ENCODE measurements at places on chromosomes 2 and 18. TPM values are rescaled to one million over a fixed set of nuclear protein-coding genes. Genes with fewer than 3 reads are reported as not detected.

BUB1 gene
- polyA plus RNA-seq, result 1.3 TPM

ASB18 gene
- not detected for polyA plus RNA-seq

PGAP1 gene
- 0.64 TPM for polyA plus RNA-seq

ZNF521 gene
- not detected for polyA plus RNA-seq

DNA sequence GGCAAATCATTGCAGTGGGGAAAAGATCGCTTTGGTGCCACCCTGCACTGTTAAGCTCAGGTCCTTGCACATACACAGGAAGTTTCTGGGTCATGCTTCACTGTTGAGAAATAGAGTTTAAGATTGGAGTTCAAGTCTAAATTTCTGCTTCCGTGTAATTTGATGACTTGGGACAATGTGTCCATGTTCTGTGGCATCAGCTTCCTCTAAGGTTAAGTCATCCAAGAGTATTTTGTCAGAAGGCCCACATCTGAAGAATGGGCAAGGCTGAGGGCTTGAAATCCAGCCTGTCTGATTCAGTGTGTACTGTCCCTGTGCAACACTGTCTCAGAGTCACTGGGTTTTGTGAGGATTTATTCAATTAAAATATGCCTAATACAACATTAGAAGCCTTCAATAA, 880.7 kb downstream of the SUCLG1 start:
- H3K27ac ChIP-seq, result no peak overlapping the region
- H3K36me3 ChIP-seq, result no peaks in the 10 kb centered on the region
- H3K4me3 ChIP-seq, result no peak overlapping the region
- H3K4me1 ChIP-seq, result no peaks in the 10 kb centered on the region
- no peak for DNase-seq
- H3K27me3 ChIP-seq, result peaks cover 1% of the 10 kb centered on the region

GRCh38 chr2:190822043-190822442, 58.6 kb upstream of the GLS start:
- H3K36me3 ChIP-seq, result no peaks in the 10 kb centered on the region
- no peaks in the 10 kb centered on the region for H3K27me3 ChIP-seq
- DNase-seq, result no peak
- no peak overlapping the region for H3K27ac ChIP-seq
- no peak overlapping the region for H3K4me3 ChIP-seq
- H3K4me1 ChIP-seq, result no peaks in the 10 kb centered on the region

GRCh38 chr2:58669998-58670397, 428.9 kb upstream of the FANCL start:
- H3K4me3 ChIP-seq, result no peak overlapping the region
- no peak for DNase-seq
- H3K27me3 ChIP-seq, result no peaks in the 10 kb centered on the region
- no peaks in the 10 kb centered on the region for H3K4me1 ChIP-seq
- H3K27ac ChIP-seq, result no peak overlapping the region
- no peaks in the 10 kb centered on the region for H3K36me3 ChIP-seq

DNA sequence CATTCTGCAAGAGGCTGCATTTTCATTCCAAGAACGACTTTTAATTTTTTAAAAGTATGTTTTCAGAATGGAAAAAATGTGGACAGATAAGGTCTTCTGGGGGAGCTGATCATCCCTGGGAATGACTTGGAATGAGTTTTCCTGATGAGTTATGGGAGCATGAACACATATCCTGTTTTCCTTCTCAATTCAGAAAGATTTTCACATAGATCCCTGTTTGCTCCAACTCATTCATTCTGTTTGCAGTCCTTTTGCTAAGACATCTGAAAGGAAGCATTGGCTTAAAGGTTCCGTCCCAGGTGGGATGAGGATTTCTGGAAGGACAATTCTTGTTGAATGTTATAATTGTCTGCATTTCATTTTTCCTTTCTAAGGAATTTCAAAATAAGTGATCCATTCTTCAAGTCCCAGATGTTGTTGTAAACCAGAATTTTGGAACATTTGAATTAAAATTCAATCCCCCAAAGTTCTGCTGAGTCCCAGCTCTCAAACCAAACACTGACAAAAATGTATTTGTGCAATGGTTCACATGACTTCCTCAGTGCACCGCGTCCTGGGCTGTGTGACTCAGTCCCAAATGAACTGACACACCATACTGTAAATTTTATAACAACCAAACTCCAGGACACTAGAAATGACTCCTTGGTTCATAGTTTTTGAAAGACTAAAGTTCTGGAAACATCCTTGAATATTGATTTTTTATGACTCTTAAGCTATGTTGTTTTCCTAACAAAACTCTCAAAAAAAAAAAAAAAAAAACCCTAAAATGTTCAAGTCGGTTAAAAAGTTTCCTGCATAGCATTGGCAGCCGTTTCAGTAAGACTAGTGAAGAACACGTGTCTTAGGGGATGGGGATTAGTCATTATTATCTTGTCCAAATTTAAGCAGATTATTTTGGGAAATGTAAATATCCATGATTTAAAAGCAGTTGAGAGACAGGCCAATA, 281.8 kb upstream of the TCF4 start:
- no peaks in the 10 kb centered on the region for H3K36me3 ChIP-seq
- no peak overlapping the region for H3K27ac ChIP-seq
- no peak for DNase-seq
- H3K4me1 ChIP-seq, result no peaks in the 10 kb centered on the region
- no peak overlapping the region for H3K4me3 ChIP-seq

GRCh38 chr2:65035351-65035943, 20.8 kb upstream of the CEP68 start:
- no peaks in the 10 kb centered on the region for H3K36me3 ChIP-seq
- no peak overlapping the region for H3K4me3 ChIP-seq
- no peak for DNase-seq
- no peaks in the 10 kb centered on the region for H3K27me3 ChIP-seq
- peaks cover 33% of the 10 kb centered on the region for H3K4me1 ChIP-seq

DNA sequence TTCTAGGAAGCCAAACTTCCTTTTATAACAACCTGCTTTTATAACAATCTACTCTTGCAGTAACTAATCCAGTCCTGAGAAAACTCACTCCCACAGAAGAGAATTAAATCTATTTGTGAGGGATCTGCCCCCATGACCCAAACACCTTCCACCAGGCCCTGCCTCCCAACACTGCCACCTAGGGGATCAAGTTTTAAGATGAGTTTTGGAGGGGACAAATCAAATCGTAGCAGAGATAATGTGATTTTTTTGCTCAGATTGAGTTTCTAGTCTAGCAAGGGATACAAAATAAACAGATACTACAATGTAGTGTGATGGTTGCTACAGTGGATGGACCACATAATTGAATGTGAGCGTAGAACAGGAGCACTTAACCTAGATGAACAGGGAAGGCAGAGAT, 52.2 kb downstream of the NCOA1 start:
- H3K27ac ChIP-seq, result no peak overlapping the region
- peaks cover 46% of the 10 kb centered on the region for H3K36me3 ChIP-seq
- peaks cover 58% of the 10 kb centered on the region for H3K4me1 ChIP-seq
- H3K27me3 ChIP-seq, result no peaks in the 10 kb centered on the region
- no peak overlapping the region for H3K4me3 ChIP-seq

- peaks cover 48% of the 10 kb centered on the region for H3K4me1 ChIP-seq
- no peak overlapping the region for H3K27ac ChIP-seq
- peaks cover 44% of the 10 kb centered on the region for H3K27me3 ChIP-seq
- no peaks in the 10 kb centered on the region for H3K36me3 ChIP-seq
- DNase-seq, result no peak
- peak overlapping the region; percentile 74 for H3K4me3 ChIP-seq
Measured at GRCh38 chr2:71452565-71452964, 796 bp upstream of the DYSF start.

DNA sequence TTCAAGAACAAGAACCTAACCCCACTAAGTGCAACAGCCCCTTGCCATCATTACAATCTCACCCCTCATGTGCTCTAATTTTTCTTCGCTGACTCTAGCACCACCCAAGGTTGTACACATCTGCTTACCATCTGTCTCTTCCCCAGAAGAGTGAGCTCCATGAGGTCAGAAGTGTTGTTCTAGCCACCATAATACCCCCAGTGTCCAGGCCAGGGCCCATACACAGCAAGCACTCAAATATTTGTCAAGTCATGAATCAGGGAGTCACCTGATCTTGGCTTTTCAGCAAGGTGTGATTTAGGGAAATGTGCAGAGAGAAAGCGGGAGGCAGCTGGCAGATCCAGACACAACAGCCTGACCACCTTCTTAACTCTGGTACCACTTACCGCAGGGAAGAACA, 5.7 kb downstream of the ERCC3 start:
- H3K36me3 ChIP-seq, result peaks cover 91% of the 10 kb centered on the region
- H3K4me1 ChIP-seq, result peaks cover 52% of the 10 kb centered on the region
- DNase-seq, result no peak
- no peaks in the 10 kb centered on the region for H3K27me3 ChIP-seq

DNA sequence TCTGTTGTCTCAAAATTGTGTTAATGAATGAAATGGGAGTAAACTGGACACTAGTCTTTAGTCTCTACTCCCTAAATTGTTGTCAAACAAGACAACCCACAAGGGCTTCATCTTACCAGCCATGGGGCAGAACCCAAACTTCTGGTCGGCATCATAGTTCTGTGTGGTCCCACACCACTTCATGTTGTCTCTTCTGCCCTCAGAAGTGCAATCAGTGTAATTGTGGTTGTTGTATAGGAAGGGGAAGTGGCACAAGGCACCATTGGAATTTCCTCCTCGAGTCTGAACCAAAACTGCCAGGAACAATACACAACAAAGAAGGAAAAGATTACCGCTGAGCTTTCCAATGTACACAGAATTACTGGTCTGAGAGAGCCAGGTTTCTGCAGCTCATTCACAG, 12.6 kb downstream of the FN1 start:
- no peak for DNase-seq
- H3K4me1 ChIP-seq, result no peaks in the 10 kb centered on the region
- peaks cover 3% of the 10 kb centered on the region for H3K36me3 ChIP-seq
- no peak overlapping the region for H3K27ac ChIP-seq
- peaks cover 29% of the 10 kb centered on the region for H3K27me3 ChIP-seq

- no peak for DNase-seq
- no peaks in the 10 kb centered on the region for H3K4me1 ChIP-seq
- no peak overlapping the region for H3K4me3 ChIP-seq
- H3K36me3 ChIP-seq, result no peaks in the 10 kb centered on the region
- peaks cover 8% of the 10 kb centered on the region for H3K27me3 ChIP-seq
Measured at GRCh38 chr18:55079481-55080355, 120.5 kb upstream of the CCDC68 start.

GRCh38 chr18:14976736-14977430, 228.9 kb downstream of the ANKRD30B start:
- H3K27me3 ChIP-seq, result no peaks in the 10 kb centered on the region
- no peaks in the 10 kb centered on the region for H3K4me1 ChIP-seq
- H3K36me3 ChIP-seq, result no peaks in the 10 kb centered on the region

DNA sequence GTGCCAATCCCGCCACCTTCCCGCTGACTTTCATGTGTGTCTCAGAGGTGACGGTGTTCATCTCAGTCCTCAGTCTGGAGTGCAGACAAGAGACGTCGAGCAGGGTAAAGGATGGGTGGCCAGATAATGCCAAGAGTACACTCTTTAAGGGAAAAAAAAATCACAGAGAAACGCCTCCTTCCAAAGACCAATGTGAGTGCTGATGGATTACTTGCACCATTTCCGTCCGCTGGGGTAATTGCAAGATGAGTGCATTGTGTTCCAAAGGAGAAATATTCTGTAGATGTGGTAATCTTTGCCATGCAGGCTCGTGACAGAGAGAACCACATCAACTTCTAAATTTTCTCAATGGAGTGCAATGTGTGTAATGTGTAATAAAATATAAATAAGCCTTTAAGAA, 81.0 kb downstream of the KLHL29 start:
- DNase-seq, result no peak
- H3K27me3 ChIP-seq, result peaks cover 35% of the 10 kb centered on the region
- no peak overlapping the region for H3K27ac ChIP-seq
- no peaks in the 10 kb centered on the region for H3K4me1 ChIP-seq

- H3K4me3 ChIP-seq, result no peak overlapping the region
- H3K27me3 ChIP-seq, result no peaks in the 10 kb centered on the region
- H3K4me1 ChIP-seq, result no peaks in the 10 kb centered on the region
- no peak overlapping the region for H3K27ac ChIP-seq
Measured at GRCh38 chr2:185780890-185781289, 42.3 kb downstream of the FSIP2 start.

- no peak overlapping the region for H3K4me3 ChIP-seq
- no peaks in the 10 kb centered on the region for H3K4me1 ChIP-seq
- H3K27ac ChIP-seq, result no peak overlapping the region
- no peaks in the 10 kb centered on the region for H3K36me3 ChIP-seq
Measured at GRCh38 chr2:121170577-121170976, 114.4 kb downstream of the TFCP2L1 start.

DNA sequence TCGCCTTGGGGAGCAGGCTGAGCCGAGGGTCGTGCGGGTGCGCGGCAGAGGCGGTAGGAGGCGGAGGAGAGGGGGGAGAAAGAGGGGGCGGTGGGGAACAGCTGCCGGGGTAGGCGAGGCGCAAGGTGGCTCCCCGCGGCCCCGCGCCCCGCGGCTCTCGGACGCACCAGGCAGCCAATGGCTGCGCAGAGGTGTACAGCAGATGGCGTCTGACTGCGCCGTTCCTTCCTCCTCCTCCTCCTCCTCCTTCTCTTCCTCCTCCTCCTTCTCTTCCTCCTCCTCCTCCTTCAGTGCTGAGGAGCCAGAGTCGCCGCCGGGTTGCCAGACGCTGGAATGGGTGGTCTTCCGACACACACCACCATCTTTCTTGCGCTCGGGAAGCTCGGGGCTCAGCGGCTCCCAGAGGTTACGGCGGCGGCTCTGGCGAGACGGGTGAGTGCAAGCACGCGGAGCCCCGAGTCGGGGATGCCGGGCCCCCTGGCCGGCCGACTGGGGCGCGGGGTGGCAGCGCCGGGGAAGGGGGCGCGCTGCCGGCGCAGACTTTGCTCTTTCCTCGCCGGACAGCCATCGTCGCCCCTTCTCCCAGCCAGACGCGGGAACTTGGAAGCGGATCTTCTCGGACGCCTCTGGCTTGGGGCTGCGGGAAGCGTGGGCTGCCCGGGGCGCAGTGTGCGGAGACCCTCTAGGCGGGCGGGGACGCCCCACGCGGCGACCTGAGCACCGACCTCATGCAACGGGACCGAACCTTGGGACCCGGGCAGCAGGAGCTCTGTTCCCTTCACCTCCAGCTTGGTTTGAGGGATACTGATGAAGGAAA, at the start of gene THSD7B:
Gene THSD7B, plus strand, starts transcription at position 290 of the 817 bp plus-strand sequence. CDS start 116,634 bp downstream, outside the sequence.
- H3K27ac ChIP-seq, result no peak within 1 kb of the TSS
- peaks cover 56% of the 10 kb centered on the region for H3K27me3 ChIP-seq
- no peak within 1 kb of the TSS for H3K4me3 ChIP-seq
- peaks cover 12% of the 10 kb centered on the region for H3K4me1 ChIP-seq
- H3K36me3 ChIP-seq, result no peaks in the 10 kb centered on the region
- DNase-seq, result no peak

DNA sequence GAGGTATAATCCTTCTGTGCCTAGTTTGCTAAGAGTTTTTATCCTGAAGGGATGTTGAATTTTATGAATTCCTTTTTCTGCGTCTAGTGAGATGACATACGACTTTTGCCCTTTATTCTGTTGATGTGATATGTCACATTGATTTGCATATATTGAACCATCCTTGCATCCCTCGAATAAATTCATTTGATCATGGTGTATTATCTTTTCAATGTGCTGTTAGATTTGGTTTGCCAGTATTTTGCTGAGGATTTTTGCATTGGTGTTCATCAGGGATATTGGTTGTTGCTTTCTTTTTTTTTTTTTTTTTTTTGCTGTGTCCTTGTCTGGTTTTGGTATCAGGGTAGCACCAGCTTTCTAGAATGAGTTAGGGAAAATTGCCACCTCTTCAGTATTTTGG, 9.1 kb downstream of the GCC2 start:
- no peak overlapping the region for H3K27ac ChIP-seq
- H3K4me1 ChIP-seq, result peaks cover 58% of the 10 kb centered on the region
- DNase-seq, result no peak
- peaks cover 94% of the 10 kb centered on the region for H3K36me3 ChIP-seq

GRCh38 chr2:61018318-61018755, 282 bp upstream of the PUS10 start:
- H3K27me3 ChIP-seq, result no peaks in the 10 kb centered on the region
- peaks cover 12% of the 10 kb centered on the region for H3K4me1 ChIP-seq
- DNase-seq, result no peak
- H3K4me3 ChIP-seq, result peak overlapping the region; percentile 100
- peak overlapping the region; percentile 77 for H3K27ac ChIP-seq
